Esophagus squamous epithelium (tissue), 5 donors: ENCODE measurements at places on chromosomes 7 and 10. TPM values are rescaled to one million over a fixed set of nuclear protein-coding genes. Genes with fewer than 3 reads are reported as not detected.
A peak's percentile ranks its signal among the peaks of the same experiment; 100 is the strongest.

The PRPS1L1 gene
- total RNA-seq: not detected

The CLDN4 gene
- 99.4 TPM for total RNA-seq

The ZNF804B gene
- total RNA-seq: not detected

The GATA3 gene
- not detected for total RNA-seq

The PNPLA8 gene
- 25.1 TPM for total RNA-seq

The CDH23 gene
- total RNA-seq: 0.57 TPM

- no peaks in the 10 kb centered on the region for H3K27me3 ChIP-seq
- no peaks in the 10 kb centered on the region for H3K36me3 ChIP-seq
- DNase-seq: no peak
Measured at GRCh38 chr10:96826438-96826837, 5.7 kb upstream of the LCOR start.

DNA sequence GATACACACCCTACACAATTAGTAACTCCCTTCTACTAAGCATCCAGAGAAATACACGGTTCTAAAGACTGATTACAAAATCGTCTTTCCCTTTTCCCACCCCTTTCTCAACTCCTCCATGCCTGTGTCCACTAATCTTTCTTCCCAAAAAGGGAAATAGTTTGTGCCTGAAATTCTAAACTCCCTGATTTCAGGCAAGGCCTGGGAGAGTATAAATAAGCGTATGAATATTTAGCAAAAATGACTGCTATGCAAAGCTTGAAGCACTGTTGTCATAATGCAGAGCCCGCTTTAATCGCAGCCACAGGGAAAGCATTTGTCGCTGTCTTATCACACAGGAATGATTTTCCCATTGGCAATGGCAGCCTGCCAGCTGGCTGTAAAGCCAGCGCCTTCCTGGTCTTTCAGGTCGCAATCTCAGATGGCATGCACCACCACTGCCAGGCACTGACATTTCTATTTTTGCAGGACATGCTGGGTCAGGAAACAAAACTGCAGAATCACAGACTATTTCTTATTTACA lies 142.9 kb upstream of the PCGF5 start:
- H3K27ac ChIP-seq: peak overlapping the region; percentile 35
- no peaks in the 10 kb centered on the region for H3K27me3 ChIP-seq
- H3K36me3 ChIP-seq: no peaks in the 10 kb centered on the region
- peaks cover 21% of the 10 kb centered on the region for H3K4me1 ChIP-seq

- peak within 1 kb of the TSS; percentile 89 for H3K4me3 ChIP-seq
- no peak for DNase-seq
- H3K27ac ChIP-seq: peak within 1 kb of the TSS; percentile 100
- no peaks in the 10 kb centered on the region for H3K27me3 ChIP-seq
- H3K36me3 ChIP-seq: no peaks in the 10 kb centered on the region
Measured at GRCh38 chr10:63520500-63521415, at the start of gene REEP3. Gene REEP3, plus strand, starts transcription at chr10:63521401. Its CDS starts 145 bp downstream, at chr10:63521546.

GRCh38 chr7:51471210-51471980 lies 154.8 kb upstream of the COBL start:
- H3K27me3 ChIP-seq: no peaks in the 10 kb centered on the region
- no peak for DNase-seq
- H3K27ac ChIP-seq: no peak overlapping the region
- H3K4me1 ChIP-seq: no peaks in the 10 kb centered on the region
- no peak overlapping the region for H3K4me3 ChIP-seq

DNA sequence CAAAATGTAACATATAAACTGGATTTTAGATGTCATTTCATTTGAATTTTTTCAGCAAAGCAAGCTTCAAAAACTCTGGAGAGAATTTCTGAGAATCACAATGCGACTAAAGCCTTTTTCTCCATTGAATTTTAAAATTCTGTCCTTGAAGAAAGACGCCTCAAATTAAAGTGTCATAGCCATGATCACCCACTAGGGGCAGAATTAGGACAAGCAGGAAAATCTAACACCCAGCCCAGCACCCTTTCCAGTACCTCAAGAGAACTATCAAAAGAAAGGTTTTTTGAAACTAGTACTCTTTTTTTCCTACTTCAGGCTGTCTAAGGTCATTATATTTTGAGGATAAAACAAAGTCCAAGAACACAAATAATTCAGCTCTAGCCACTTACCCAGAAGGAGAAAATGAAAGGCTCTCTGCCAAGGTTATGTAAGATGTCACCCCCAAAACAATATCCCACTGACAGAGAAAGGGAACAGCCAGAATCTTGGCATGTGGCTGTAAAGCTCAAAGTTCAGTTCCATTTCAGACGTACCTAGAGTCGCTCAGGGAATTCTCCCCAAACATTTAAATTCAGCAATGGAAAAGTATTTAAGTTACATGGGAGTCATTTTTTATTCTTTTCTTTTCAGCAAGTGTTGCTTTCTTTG lies 299.4 kb downstream of the SNX13 start:
- no peaks in the 10 kb centered on the region for H3K27me3 ChIP-seq
- H3K4me3 ChIP-seq: no peak overlapping the region
- no peaks in the 10 kb centered on the region for H3K36me3 ChIP-seq
- peaks cover 10% of the 10 kb centered on the region for H3K4me1 ChIP-seq
- H3K27ac ChIP-seq: no peak overlapping the region

DNA sequence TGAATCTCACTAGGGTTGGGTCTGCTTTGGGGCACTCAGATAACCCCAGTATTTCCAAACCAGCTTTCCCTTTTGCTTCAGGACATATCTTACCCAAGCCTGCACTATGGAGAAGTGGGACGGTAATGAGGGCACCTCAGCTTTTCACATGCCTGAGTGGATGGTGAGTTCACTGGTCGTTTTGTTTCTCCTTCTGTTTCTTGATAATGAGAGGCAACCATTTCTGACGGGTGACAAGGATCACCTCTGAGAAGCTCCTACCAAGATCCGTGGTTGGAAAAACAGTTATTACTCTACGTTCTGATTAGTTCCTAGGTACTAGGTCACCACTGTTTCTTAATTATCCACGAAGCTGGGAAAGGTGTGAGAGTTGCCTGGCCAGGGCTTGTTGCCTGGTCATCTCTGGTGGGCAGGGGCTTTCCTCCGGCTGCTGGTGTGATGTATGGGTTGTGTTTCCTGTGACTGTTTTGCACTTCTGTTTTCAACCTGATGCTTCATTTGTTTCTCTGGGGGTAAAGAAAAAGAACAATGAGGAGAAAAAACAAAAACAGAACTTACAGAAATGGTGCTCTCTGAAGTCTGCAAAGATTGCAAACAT lies 65.7 kb upstream of the STRIP2 start:
- no peaks in the 10 kb centered on the region for H3K36me3 ChIP-seq
- no peak for DNase-seq
- H3K27ac ChIP-seq: peak overlapping the region; percentile 5
- no peaks in the 10 kb centered on the region for H3K27me3 ChIP-seq

DNA sequence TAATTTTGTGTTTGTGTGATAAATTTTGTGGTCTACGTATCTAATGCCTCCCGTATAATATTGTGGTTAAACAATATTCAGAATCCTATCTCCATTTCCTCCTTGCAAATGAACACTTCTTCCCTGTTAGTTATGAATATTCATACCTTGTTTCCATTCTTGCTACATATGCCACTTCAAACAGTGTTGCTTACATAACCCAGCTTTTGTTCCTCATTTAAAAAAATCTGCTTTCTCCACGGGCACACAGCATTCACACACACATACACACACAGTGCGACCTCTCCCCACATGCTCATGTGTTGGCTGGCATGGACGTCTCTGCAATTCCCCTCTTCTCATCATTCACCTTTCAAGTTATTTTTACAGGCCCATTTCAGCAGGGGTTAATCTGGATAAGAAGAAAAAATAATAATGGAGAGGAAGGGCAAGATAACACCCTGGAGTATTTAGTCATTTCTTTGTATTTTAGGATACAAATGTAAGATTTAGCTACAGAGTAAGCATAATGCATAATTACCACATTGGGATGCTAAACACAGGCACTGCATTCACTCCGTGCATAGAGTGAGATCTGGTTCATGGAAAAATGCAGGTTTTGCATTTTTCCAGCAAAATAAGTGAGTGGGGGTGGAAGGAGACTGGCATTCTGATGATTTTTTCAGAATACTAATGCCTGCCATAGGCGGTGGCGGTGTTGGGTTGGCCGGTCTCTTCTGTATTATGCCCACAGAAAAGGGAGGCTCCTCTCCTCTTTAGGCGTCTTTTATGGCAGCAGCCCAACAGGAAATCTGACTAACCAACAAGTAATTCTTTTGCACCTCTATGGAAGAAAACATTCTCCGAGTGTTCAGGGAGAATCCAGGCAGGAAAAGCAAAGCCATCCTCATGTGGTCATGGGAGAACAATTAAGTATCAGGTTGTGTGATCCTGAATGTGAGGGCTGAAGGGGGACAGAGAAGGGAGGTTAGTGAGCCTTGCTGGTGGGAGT lies 31.7 kb upstream of the ELMO1 start:
- H3K4me3 ChIP-seq: no peak overlapping the region
- peak overlapping the region; percentile 55 for H3K27ac ChIP-seq
- H3K4me1 ChIP-seq: no peaks in the 10 kb centered on the region
- DNase-seq: no peak

DNA sequence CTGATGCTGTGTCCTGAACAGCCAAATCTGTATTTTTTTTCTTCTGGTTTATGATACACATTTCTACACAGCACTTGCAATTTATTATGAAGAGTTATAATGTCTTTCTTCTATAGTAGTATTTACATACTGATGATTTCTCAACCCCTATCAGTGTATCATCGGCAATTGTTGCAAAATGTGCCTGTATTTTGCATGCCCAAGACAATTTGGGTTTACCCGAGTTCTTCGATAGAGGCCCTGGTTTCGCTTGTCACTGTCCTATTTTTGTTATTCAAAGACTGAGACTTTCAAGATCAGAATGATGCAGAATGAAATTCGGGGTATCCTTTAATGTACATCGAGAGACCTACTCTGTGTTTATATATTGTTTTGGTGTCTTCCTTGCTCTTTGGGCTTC lies 184.5 kb upstream of the PRSS58 start:
- DNase-seq: no peak
- no peak overlapping the region for H3K27ac ChIP-seq
- no peaks in the 10 kb centered on the region for H3K36me3 ChIP-seq

DNA sequence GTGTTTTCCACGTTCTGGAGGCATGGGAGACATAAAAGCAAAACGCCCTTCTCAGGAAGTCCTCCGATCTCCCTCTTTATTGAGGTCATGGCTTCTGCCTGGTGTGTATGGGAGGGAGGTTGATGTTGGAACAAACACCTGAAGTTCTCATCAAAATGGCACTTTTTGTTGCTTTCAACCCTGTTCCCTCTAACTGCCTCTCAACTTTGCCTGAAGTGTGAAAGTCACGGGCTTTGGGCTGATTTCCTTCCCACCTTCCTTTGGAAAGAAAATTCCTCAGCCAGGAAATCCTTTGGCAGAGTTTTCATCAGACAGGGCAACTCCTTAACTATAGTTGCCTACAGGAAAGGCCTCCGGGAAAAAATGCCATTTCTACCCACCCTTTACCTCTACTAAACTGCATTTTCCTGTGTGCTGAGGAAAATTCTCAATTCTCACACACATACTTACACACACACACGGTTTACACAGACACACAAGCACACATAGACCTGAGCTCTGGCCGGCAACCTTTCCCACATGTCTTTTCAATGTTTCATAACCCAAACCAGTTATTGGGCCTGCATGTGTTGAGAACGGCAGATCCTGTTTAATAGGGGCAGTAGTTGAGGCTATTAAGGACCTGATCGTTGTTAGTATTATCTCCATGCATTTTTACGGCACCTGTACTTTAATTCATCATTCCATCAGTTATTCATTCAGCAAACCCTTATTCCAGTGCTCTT lies 36.4 kb downstream of the CYP17A1 start:
- peak overlapping the region; percentile 71 for H3K27ac ChIP-seq
- no peaks in the 10 kb centered on the region for H3K27me3 ChIP-seq
- peaks cover 76% of the 10 kb centered on the region for H3K36me3 ChIP-seq
- no peak for DNase-seq
- no peak overlapping the region for H3K4me3 ChIP-seq

DNA sequence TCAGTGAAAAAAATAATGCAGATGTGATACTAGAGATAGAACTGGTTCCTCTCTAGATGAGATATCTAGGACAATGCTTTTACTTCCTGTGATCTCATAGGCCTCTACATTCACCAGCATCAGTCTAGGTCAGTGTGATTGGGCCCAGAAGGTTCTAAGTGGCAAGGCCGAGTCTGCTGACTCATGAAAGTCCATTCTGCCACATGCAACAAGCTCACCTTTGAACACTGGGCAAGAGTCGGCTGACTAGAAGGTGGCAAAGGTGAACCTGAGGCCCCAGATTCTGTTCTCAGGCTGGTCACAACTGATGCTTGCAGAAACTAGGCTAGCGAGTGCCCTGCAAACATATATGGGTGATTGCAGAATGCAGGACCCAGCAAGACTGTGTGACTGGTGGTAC lies 105.7 kb upstream of the PLXNA4 start:
- H3K4me3 ChIP-seq: no peak overlapping the region
- H3K36me3 ChIP-seq: no peaks in the 10 kb centered on the region
- no peak overlapping the region for H3K27ac ChIP-seq
- no peaks in the 10 kb centered on the region for H3K27me3 ChIP-seq

- no peak for DNase-seq
- H3K4me3 ChIP-seq: no peak overlapping the region
- H3K27me3 ChIP-seq: no peaks in the 10 kb centered on the region
- H3K27ac ChIP-seq: no peak overlapping the region
- peaks cover 11% of the 10 kb centered on the region for H3K4me1 ChIP-seq
Measured at GRCh38 chr10:7417103-7417623, 6.3 kb upstream of the SFMBT2 start.

GRCh38 chr10:114856544-114857287 lies 35.1 kb downstream of the FHIP2A start:
- DNase-seq: no peak
- H3K4me3 ChIP-seq: no peak overlapping the region
- H3K36me3 ChIP-seq: no peaks in the 10 kb centered on the region
- H3K27me3 ChIP-seq: no peaks in the 10 kb centered on the region

- peaks cover 83% of the 10 kb centered on the region for H3K4me1 ChIP-seq
- peak overlapping the region; percentile 3 for H3K4me3 ChIP-seq
- DNase-seq: no peak
- H3K27ac ChIP-seq: peak overlapping the region; percentile 96
- H3K36me3 ChIP-seq: no peaks in the 10 kb centered on the region
Measured at GRCh38 chr10:29634105-29634504, 666 bp downstream of the SVIL start.

DNA sequence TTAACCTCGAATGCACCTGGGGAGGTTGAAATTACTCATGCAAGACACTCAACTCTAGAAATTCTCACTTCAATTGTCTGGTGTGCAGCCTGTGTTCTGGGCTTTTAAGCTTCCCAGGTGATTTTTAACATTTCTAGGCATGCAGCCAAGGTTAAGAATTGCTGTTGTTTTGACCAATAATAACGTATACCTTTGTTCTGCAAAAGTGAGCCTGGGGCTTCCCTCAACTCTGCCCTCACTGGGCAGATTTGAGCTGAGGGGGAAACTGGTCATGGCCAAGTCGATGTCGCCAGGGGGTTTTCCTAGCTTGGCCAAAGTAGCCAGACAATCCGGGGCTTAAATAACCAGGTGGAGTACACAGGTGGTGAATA lies 568 bp downstream of the PRSS2 start:
- no peak overlapping the region for H3K27ac ChIP-seq
- H3K4me3 ChIP-seq: no peak overlapping the region
- DNase-seq: no peak
- H3K4me1 ChIP-seq: no peaks in the 10 kb centered on the region

GRCh38 chr10:112491144-112491543 lies 44.1 kb downstream of the VTI1A start:
- peaks cover 4% of the 10 kb centered on the region for H3K4me1 ChIP-seq
- H3K4me3 ChIP-seq: no peak overlapping the region
- no peak overlapping the region for H3K27ac ChIP-seq
- H3K27me3 ChIP-seq: no peaks in the 10 kb centered on the region
- no peaks in the 10 kb centered on the region for H3K36me3 ChIP-seq
- DNase-seq: no peak
